AML-193 (cell line): ENCODE measurements at places on chromosomes 7 and 10.

GRCh38 chr10:104002911-104003310 is 36.0 kb downstream of the SLK start:
- DNase-seq = peak; percentile 31

DNA sequence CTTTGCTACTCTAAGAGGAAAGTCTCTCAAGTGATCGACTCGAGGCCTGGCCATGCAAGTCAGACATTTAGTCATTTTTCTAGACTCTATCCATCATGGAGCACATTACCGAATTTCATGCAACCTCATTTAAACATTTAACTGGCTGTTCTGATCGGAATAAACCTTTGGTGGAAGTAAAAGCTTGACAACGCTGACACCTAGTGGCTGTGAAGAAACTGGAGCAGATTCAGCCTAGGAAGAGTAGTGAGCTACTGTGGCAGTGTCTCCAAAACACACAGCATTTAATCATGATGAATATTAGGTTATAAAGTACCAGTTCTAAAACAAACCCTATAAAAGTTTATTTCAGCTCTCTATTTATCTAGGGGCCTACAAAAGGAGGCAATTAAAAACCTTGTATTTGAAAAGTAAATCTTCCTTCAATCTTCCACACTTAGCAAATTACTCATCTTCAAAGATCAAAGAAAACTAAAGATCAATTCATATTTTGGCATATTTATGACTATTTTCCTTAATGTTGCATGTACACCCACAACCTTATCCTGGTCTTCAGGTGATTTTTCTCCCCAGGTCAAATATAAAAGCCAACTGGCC is 175.0 kb downstream of the CTNNA3 start:
- DNase-seq = peak; percentile 65

- DNase-seq = peak; percentile 70
Observed at GRCh38 chr7:151339651-151340382, 1.8 kb upstream of the NUB1 start.

DNA sequence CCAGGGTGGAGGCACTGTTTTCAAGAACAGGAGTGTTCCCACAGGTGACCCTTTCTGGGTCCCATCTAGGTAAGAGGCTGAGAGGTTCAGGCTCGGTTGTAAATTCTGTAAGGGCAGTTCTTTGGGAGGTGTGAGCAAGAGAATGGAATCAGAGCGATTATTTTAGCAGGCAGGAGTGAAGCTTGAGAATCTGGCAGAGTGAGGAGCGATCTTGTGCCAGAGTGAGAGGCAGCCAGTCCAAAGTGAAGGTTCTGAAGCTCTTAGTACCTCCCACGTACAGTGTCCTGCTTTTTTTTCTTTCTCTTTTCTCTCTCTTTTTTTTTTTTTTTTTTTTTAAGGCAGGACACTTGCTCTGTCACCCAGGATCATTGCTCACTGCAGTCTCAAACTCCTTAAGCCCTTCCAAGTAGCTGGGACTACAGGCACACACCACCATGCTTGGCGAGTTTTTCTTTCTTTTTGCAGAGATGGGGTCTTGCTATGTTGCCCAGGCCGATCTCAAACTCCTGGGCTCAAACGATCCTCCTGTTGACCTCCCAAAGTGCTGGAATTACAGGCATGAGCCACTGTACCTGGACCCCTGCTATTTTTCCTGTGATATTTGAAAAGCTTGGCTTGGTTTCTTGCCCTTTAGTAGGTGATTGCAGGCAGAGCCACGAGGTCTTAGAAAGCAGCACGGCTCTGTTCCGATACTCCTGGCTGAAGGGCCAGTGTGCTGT is 10.9 kb downstream of the POR start:
- DNase-seq = no peak

DNA sequence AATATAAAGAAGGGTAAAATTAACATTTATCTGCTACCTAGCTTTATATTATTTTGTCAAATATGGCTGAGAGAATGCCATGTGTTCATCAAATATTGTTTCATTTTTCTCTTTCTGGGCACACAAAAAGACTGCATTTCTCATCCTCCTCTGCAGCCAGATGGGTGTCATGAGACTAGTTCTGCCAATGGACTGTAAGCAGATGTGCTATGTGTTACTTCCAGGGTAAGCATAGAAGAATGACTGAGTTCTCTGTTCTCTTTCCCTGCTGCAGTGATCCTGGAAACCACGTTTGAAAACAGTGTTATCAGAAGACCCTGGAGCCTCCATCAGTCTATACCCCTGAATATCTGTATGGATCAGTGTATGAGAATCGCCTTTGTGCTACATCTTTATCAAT is 24.1 kb upstream of the SLK start:
- no peak for DNase-seq

- DNase-seq = no peak
Observed at GRCh38 chr7:21377545-21377944, 50.3 kb upstream of the SP4 start.

DNA sequence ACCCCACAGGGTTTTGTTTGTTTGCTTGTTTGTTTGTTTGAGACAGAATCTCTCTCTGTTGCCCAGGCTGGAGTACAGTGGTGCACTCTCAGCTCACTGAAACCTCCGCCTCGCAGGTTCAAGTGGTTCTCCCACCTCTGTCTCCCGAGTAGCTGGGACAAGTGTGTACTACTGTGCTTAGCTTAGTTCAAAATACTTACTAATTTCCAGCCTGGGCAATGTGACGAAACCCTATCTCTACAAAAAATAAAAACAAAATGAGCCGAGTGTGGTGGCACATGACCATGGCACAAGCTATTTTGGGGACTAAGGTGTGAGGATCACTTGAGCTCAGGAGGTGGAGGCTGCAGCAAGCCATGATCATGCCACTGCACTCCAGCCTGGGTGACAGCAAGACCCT is 15.2 kb upstream of the PRPF18 start:
- no peak for DNase-seq

GRCh38 chr10:83372646-83373045 is 766.7 kb upstream of the GHITM start:
- no peak for DNase-seq

DNA sequence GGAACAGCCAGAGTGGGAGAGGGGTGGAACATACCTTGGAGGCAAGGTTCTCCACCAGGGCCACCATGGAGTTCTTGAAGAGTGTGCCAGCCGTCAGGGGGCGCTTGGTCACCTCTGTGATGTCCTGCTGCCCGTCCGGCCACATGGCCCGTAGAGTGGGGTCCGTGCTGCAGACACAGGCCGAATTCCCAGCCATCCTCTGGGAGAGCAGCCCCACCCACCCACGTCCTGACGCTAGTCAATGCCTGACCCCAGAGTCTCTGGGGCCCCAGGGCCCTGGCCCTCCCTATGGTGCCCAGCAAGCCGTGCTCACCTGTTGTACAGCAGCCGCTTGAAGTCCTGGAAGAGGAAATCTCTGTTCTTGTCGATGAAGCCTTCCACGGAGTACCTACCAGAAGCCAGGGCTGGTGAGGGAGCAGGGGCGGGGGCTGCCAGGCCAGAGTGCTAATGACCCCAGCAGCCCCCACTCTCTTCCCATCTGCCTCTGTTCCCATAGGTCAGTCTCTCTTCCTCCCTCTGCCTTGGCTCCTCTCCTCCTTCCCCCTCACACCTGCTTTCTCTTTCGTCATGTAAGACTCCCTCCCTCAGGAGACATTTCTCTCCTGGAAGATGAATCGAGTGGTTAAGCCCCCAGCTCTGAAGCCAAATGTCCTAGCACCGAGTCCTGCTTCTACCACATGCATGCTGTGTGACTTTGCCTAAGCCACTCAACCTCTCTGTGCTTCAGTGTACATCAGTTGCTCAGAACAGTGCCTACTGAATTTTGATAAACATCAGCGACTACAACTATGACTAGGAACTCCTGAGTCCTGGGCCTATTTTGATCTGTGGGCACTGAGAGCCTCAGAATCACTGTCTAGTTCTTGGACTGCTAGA is 11.0 kb downstream of the MYO1G start:
- DNase-seq = no peak

GRCh38 chr10:86329896-86330680 is 36.5 kb downstream of the GRID1 start:
- DNase-seq = no peak

DNA sequence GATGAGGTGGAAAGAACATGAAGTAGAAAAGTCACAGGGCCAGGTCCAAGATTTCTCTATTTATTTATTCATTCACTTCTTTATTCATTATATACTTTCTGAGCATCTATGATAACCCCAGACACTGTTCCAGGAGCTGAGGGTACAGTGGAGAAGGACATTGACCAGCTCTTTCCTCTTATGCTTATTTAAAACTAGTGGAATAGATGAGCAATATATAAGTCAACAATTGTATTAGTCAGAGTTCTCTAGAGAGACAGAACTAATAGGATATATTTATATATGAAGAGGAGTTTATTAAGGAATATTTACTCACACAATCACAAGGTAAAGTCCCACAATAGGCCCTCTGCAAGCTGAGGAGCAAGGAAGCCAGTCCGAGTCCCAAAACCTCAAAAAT is 15.0 kb upstream of the GPR37 start:
- DNase-seq = no peak

DNA sequence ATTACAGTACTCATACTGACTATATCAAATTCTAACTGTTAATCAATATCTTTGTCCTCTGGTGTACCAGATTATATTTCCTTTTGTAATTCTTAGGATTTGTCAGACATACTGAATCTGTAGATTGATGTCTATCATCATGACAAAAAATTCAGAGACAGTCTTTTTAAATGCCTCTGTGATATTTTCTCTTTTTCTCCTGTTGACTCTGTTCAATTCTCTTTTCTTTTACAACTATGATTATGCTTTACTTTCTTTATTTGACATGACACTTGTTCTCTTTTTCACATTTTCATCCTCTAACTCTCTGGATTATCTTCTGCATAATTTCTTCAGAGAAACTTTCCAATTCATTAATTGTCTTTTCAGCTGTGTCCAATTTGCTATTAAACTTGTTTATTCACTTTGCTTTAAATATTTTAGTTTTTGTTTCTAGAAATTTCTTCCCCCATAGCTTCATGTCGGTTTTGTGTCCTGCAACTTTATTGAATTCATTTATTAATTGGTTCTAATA is 153.6 kb downstream of the PFKFB3 start:
- no peak for DNase-seq

DNA sequence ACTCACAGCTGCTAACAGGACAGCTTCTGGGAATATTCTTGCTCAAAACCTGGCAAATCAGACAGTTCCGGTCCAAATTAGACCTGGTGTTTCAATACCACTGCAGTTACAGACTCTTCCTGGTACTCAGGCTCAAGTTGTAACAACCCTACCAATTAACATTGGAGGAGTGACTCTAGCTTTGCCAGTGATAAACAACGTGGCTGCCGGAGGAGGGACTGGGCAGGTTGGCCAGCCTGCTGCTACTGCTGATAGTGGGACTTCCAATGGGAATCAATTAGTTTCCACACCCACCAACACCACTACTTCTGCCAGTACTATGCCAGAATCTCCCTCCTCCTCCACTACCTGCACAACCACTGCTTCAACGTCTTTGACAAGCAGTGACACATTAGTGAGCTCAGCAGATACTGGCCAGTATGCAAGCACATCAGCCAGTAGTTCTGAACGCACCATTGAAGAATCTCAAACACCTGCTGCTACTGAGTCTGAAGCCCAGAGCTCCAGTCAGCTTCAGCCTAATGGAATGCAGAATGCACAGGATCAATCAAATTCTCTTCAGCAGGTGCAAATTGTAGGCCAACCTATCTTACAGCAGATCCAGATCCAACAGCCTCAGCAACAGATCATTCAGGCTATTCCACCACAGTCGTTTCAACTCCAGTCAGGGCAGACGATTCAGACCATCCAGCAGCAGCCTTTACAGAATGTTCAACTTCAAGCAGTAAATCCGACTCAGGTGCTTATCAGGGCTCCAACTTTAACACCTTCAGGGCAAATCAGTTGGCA is 2.1 kb downstream of the SP4 start:
- DNase-seq = no peak

DNA sequence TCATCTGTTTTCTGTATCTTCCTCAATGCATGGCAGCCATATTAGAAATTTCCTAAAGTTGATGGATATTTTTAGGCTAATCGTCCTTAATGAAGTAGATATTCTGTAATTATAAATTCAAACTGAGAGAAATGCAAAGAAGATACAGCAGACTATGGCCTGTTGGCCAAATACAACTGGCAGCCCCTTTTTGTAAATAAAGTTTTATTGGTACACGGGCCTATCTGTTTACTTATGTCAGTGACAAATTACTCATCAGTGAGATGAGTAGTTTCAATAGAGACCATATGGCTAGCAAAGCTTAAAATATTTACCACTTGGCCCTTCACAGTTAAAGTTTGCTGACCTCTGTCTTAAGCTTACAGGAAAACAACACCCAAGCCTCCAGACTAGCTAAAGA is 112.3 kb downstream of the HTR7 start:
- no peak for DNase-seq

DNA sequence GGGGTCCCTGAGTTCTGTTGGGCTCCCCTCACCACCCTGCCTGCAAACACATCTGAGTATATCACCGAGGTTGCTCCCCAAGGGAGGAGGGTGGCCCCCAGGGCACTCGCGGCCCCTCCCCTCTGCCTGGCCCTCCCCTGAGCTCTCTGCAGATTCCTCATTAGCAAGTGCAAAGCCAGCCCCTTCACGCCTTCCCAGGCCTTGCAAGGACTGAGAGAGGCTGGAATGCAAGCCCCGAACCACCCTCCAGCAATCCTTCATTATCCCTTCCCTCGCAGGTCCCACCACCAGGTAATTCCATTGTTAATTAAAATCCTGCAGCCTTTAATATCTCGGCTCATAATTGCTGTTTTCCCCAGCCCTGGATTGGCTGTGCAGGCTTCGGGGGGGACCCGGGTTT is 35.3 kb upstream of the MYL10 start:
- DNase-seq = no peak

- no peak for DNase-seq
Observed at GRCh38 chr7:16803881-16804673, 722 bp downstream of the AGR2 start.

GRCh38 chr10:129369566-129369965 is 97.5 kb upstream of the MGMT start:
- DNase-seq = no peak

GRCh38 chr7:114658216-114658615 is 243.6 kb downstream of the FOXP2 start:
- DNase-seq = no peak

DNA sequence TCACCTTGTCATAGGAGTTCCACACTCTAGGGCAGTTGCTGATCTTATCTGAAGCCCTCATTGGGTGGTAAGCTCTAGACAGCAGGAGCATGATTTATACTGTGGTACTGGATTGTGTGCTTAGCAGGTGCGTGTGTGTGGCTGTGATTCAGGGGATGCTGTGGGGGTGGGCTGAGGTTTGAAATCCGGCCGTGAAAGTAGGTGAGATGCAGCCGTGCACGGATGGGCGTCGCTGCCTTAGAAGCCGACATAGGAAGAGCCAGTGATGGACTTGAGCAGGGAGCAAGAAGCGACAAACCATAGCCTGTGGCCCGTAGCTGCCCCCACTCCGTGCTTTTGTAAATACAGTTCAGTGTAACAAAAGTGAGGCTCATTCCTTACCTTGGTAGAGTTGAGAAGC is 38.2 kb downstream of the PROSER2 start:
- DNase-seq = no peak

GRCh38 chr10:79985481-79986072 is 36.7 kb upstream of the SFTPD start:
- no peak for DNase-seq
